Upper lobe of left lung (tissue), 6 donors: ENCODE measurements at places on chromosomes 6 and 20. TPM values are rescaled to one million over a fixed set of nuclear protein-coding genes. Genes with fewer than 3 reads are reported as not detected.
A peak's percentile ranks its signal among the peaks of the same experiment; 100 is the strongest.

DNA sequence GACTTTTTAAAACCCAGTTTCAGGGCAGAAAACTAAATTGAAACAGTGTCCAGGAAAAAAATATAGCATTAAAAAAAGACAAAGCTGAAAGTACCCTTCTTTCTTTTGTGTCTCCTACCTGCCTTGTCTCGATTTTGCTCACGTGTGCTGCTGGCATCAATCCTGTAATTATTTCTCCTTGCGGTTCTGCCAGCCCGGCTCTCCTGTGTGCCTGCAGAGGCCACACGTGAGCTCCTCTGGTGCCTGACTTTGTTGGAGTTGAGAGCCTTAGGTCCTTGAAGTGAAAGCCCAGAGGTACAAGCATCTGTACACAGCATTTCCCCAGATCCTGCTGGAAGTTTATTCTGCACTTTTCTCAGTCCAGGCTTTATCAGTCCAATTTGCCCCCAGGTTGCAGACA is 36.5 kb downstream of the GHRH start:
- H3K36me3 ChIP-seq, result peaks cover 61% of the 10 kb centered on the region
- H3K27ac ChIP-seq, result no peak overlapping the region
- peaks cover 6% of the 10 kb centered on the region for H3K4me1 ChIP-seq
- H3K27me3 ChIP-seq, result no peaks in the 10 kb centered on the region

- H3K27ac ChIP-seq, result no peak overlapping the region
- H3K27me3 ChIP-seq, result no peaks in the 10 kb centered on the region
- no peak overlapping the region for H3K4me3 ChIP-seq
- no peak for DNase-seq
Measured at GRCh38 chr6:11847515-11848345, 69.1 kb upstream of the ADTRP start.

DNMT3B gene
- total RNA-seq, result 2.1 TPM

GRCh38 chr6:121998631-121999030 is 400.8 kb upstream of the HSF2 start:
- no peaks in the 10 kb centered on the region for H3K4me1 ChIP-seq
- H3K36me3 ChIP-seq, result no peaks in the 10 kb centered on the region
- no peak for DNase-seq
- no peak overlapping the region for H3K4me3 ChIP-seq

- DNase-seq, result no peak
- H3K27ac ChIP-seq, result no peak overlapping the region
- no peaks in the 10 kb centered on the region for H3K36me3 ChIP-seq
- no peaks in the 10 kb centered on the region for H3K27me3 ChIP-seq
Measured at GRCh38 chr6:151610326-151610725, 116.5 kb downstream of the CCDC170 start.

LTB gene
- total RNA-seq, result not detected

- DNase-seq, result peak; percentile 47
- H3K27me3 ChIP-seq, result no peaks in the 10 kb centered on the region
- H3K4me1 ChIP-seq, result peaks cover 12% of the 10 kb centered on the region
- no peaks in the 10 kb centered on the region for H3K36me3 ChIP-seq
Measured at GRCh38 chr20:53859684-53860083, 210.7 kb downstream of the BCAS1 start.

DNA sequence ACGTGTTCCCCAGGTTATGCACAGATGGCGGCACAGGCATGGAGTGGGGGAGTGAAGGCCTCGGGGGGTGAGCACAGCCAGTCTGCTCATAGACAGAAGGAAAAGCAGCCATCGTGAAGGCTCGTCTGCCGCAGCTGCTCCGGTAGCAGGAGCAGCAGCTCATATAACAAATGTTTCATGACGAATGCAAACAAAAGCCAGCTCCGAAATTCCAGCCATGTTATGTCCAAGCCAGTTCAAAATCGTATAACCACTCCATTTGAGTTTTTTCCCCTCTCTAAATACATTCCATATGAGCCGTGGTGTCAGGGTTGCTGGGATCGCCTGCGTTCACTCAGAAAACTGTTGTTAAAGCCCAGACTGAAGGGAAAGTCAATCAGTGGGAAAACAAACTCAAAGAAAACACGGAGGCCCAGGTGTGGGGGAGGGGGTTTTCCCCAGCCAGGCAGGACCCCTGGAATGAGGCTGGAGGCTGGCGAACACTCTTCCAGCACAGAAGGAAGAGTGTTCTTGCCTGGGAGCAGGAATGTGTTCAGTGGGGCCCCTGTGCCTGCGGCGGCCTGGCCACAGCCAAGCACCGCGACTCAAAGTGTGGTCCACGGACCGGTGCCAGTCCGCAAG is 280.4 kb upstream of the TAB2 start:
- no peaks in the 10 kb centered on the region for H3K27me3 ChIP-seq
- no peak overlapping the region for H3K27ac ChIP-seq
- DNase-seq, result no peak
- H3K36me3 ChIP-seq, result no peaks in the 10 kb centered on the region
- no peak overlapping the region for H3K4me3 ChIP-seq

HLA-DPA1 gene
- total RNA-seq, result 109 TPM

GRCh38 chr6:30005482-30005881 is 55.6 kb upstream of the POLR1H start:
- peaks cover 10% of the 10 kb centered on the region for H3K4me1 ChIP-seq
- DNase-seq, result no peak
- H3K36me3 ChIP-seq, result no peaks in the 10 kb centered on the region
- no peak overlapping the region for H3K4me3 ChIP-seq

LPIN3 gene
- 9.4 TPM for total RNA-seq
